ENCODE measurements at places on chromosomes 3 and 15.

- DNase-seq = no peak
These were observed 605.7 kb upstream of the CFAP20DC start for GRCh38 chr3:59655418-59656015.

DNA sequence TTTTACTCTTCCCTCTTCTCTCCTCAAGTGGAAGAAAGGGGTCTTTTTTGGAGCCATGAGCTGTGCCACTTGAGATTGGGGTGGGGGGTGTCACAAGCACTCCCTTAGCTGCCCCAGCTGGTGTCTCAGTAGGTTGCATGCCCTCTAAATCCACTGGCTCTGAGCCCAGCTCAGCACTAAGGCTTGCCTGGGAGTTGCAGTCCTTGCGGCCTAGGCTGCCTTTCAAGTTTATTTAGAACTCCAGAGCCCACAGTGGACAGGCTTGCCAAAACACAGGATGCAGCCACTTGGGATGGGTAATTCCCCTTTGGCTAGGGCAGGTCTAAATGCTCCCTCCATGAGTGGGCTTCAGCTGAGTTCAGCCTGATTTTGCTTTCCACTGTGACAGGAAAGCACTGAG is 24.7 kb downstream of the C3orf20 start:
- no peak for DNase-seq

DNA sequence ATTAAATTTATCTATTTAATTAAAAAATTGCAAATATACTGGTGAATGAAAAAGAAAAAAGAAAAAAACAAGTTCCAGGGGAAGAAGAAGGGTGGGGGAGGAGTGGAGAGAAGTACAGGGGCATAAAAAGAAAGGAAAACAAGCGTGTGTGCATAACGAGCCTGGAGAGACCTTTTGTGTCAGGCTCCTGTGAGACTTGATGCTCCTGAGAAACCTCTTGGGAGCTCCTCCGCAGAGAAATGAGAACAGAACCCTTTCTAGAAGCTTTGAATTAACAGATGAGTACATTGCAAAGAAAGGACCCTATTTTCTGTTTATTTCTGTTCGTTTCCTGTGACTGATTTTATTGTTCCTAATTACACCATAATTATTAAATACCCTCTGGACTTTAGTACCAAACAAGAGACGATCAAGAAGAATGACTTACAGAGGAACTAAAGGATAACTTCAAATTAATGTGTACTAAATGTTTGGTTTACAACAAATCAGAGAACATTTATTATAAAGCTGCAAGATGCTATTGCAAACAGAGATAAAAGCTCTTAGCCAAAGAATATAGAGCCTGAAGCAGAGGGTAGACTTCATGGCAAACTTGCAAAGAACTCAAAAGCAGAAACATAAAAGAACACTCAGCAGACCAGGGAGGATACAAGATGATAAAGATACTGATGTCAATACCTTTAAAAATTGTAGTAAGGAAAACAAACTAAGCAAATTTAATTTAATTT is 74.7 kb downstream of the DPPA2 start:
- no peak for DNase-seq

- DNase-seq = no peak
These were observed 135.4 kb downstream of the SYNPR start for GRCh38 chr3:63413523-63413922.
